ENCODE measurements at places on chromosomes 7 and 10.
A peak's percentile ranks its signal among the peaks of the same experiment; 100 is the strongest.

GRCh38 chr10:6530211-6530840 lies 49.8 kb downstream of the PRKCQ start:
- peak; percentile 79 for DNase-seq

GRCh38 chr7:48611993-48612392 lies 312.4 kb upstream of the CDC14C start:
- DNase-seq, result no peak

- no peak for DNase-seq
Measured at GRCh38 chr7:135162382-135163001, 8.0 kb downstream of the CYREN start.

DNA sequence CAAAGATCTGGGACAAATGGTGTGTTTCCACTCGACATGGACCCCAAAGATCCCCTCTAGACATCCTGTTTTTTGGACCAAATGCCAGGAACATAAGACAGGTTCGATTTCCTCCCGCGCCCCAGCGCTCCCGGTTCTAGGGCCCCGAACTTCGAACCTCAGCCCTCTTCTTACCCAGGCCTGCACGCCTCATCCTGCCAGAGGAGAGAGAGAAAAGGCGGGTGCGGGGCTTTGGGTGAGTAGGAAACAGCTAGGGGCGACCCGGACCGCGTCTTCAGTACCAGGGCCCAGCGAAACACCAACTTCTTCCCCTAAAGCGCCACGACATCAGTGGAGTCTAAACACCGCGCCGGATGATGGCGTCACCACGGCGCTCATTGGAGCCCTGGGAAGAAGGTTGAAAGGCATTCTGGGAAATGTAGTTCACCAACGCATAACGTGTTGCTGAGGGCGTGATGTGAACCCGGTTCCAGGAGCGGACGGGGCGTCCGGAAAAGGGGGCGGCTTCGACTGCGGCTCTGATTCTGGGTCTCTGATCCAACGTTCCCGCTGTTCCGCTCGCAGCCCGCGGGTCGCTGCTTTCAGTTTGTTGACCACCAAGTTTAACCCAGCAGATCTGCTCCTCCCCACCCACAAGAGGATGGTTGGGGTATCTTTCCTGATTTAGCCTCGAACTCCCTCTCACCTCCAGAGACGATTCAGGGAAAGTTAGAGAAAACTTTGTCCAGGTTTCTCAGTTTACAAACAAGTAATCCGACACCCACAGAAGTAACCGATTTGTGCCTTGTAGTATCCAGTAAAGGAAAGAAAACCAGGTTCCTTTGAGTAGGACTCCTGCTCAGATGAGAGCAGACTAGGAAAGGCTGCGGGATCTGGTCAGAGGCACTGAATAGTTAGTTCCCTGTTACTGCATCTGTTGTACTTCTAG lies at the start of gene BET1:
Gene BET1, minus strand, starts transcription at position 332 of the 928 bp plus-strand sequence. Its CDS starts 139 bp downstream, at position 193.
- peak; percentile 93 for DNase-seq

GRCh38 chr10:36764823-36765222 lies 360.6 kb upstream of the ANKRD30A start:
- no peak for DNase-seq

- DNase-seq, result no peak
Measured at GRCh38 chr10:117511601-117512390, 30.8 kb upstream of the EMX2 start.

DNA sequence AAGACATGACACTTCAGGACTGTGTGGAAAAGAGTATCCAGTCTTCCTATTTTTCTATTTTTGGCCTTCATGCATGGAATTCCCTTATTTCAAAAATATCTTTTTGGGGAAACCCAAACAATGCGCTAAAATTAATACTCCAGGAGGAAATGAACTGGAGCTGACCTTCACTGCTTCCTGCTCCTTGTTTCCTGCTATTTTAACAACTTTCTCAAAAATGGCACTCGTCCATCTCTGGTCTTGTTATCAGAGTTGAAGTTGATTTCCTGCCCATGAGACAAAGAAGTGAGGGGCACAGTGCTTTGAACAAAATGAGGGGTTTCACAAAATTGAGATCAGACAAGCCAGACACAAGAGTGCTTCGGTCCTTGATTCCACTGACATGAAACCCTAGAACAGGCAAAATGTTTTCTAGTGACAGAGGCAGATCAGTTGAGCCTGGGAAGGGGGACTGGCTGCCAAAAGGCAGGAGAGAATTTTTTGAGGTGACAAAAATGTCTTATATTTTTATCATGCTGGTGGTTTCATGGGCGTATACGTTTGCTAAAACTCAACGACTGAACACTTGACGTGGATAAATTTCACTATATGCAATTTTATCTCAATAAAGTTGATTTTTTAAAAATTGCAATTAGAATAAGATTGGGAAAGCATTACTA lies 193.2 kb downstream of the CREB5 start:
- DNase-seq, result no peak

GRCh38 chr10:117807441-117807840 lies 239.3 kb downstream of the RAB11FIP2 start:
- no peak for DNase-seq

GRCh38 chr7:155580367-155580766 lies 34.0 kb upstream of the CNPY1 start:
- peak; percentile 28 for DNase-seq

GRCh38 chr10:15344256-15344875 lies 26.7 kb downstream of the FAM171A1 start:
- no peak for DNase-seq

GRCh38 chr7:77649716-77650349 lies 46.4 kb upstream of the RSBN1L start:
- no peak for DNase-seq

DNA sequence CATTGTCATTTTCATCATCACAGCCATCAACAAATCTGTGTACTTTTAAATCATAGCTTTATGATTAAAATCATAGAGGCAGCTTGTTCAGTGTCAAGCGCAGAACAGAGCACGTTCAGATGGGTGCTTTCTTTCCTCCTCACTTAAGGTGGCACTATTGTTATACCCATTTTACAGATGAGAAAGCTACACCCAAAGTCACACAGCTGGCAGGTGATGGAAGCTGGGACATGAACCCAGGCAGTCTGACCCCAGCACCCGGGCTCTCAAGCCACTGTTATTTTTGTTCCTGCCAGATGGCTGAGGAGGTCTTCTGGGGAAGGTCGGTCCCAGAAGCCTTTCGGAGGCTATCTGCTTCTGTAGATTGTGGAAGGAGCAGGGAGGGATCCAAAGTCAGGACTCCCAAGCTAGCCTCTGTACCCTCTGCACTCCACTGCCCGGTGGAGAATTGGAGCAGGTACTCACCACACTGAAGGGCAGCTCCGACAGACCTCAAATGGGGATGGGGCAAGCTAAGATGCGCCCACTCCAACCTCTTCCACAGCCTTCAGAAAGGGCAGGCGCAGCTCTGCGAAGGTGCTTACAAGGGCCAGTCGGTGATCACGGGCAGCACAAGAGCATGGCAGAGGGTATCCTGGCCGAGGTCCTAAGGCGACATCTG lies 610 bp downstream of the AVPI1 start:
- DNase-seq, result peak; percentile 33

DNA sequence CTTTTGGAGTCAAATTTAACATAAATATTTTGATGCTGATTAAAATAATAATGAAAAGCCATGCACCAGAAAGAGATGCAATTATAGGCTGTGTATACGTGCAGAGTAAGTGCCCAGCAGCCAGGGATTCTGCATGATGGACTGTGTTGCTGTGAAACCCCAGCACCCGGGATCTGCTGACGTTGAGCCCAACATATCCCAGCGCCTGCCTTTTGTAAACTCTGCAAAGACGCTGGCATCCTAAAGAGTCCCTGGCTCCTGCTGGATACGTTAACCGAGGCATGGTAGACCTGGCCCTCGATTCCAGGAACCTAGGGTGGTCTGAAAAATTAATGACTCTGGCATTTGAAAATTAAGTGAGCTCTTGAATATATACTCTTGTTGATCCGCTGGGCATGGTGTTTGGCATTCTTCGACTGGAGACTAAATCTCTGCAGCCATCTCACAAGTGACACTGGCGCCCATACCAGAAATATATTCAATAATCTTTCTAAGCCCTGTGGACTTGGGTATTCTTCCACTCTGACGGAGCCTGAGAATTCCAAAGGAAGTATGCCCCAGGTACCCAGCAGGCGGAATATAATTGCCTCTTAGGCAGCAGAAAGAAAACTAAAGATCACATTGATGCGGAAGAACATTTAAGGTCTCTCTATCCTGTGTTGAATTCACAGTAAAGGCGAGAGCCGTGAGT lies 191.2 kb upstream of the SH2B2 start:
- no peak for DNase-seq

DNA sequence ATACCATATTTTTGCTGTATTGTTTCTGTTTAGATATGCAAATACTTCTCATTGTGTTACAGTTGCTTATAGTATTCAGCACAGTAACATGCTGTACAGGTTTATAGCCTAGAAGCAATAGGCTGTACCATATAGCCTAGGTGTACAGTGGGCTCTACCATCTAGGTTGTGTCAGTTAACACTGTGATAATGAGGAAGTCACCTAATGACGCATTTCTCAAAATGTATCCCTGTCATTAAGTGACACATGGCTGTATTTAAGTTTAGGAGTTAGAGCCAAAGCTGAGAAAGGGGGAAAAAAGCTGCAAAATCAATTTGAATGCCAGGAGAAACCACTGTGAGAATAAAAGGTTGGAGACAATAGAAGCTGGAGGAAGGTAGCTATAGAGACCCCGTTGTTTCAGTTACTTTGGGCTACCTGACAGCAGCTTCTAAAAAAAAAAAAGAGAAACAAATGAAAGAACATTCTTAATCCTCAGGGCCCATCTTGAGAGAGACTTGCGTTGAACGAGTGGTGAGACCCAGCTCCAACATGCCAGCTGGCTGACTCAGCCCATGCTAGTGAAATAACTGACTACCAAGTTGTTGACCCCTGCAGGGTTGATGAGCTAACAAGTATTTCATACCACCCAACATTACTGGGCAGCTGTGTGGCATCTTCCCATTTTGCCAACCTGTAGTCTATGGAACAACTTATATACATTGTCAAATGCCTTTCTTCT lies 8.7 kb downstream of the STARD3NL start:
- no peak for DNase-seq

DNA sequence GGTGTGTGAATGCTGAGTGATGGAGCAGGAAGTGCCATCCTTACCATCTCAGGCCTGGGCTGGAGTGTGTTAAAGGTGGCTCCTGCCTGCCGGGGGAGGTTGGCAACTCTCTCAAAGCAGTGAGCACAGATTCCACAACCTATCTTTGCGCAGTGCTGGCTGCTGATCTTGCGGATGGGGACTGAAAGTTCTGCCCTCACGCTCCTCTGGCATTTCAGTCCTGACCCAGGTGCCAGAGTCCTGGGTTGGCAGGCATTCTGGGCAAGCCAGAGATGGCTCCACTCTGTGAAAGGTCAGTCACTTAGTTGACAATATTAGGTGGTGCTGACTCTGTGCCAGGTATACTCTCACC lies 315.5 kb downstream of the RPS24 start:
- no peak for DNase-seq

GRCh38 chr10:43681220-43681619 lies 32.5 kb upstream of the ZNF32 start:
- no peak for DNase-seq

GRCh38 chr10:131452926-131453720 lies 141.6 kb upstream of the TCERG1L start:
- DNase-seq, result no peak

GRCh38 chr10:76523791-76524351 lies 1092.4 kb downstream of the LRMDA start:
- no peak for DNase-seq

GRCh38 chr7:36487756-36488336 lies 98.2 kb downstream of the ANLN start:
- peak; percentile 73 for DNase-seq

GRCh38 chr10:76282061-76283025 lies 850.9 kb downstream of the LRMDA start:
- no peak for DNase-seq

GRCh38 chr10:101478956-101479355 lies 109.1 kb downstream of the POLL start:
- no peak for DNase-seq

DNA sequence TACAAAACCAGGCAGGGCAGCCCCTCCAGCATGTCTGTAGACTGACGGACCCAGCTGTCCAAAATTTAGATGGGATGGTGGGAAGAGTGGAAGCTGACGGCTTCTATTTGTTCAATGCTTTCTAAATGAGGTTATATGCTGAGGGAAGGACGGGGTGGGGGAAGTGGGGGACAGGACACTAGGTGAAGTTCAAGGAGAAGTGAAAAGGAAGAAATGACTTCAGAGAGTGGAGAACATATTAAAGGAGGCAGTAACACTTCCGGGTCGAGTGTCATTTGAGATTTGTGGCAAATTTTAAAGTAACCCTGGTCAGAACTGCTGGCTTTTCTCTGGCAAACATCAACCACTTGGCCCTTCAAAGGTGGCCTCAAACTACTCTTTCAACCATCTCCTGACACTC lies 9.4 kb downstream of the PIP4K2A start:
- DNase-seq, result no peak

DNA sequence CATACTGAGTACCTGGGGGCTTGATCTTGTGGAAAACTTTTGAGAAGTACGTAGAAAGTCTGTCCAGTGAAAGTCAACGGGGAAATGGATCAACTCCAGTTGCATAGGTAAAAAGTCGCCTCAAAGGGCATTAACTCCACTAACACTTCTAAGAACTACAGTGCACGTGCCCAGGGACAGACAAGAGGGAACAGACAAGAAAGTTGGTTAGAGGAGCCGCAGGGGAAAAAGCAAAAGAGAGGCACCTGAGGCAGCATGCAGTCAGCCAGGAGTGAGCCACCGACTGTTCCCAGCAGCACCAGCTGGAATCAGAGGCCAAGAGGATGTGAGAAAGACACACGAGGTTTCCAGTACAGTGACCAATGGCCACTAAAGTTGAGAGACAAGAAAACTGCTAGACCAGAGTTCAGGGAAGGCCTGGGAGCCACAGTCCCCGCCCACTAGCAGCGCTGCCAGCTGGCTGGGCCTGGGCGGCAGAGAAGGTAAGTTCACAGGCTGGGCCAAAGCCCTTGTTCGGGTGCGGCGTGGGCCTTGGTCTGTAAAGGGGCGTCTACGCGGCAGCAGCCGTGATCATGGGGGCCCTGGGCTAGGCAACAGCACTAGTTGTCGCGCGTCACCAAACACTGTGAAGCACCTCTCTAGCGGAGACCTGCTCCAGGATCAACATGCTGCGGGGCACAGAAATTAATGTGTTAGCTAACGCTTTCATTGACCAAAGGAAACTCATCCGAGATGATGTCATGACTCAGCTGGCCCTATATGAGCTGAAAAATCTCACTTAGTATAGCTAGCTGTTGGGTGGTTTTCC lies 14.0 kb downstream of the ITGB1 start:
- no peak for DNase-seq

DNA sequence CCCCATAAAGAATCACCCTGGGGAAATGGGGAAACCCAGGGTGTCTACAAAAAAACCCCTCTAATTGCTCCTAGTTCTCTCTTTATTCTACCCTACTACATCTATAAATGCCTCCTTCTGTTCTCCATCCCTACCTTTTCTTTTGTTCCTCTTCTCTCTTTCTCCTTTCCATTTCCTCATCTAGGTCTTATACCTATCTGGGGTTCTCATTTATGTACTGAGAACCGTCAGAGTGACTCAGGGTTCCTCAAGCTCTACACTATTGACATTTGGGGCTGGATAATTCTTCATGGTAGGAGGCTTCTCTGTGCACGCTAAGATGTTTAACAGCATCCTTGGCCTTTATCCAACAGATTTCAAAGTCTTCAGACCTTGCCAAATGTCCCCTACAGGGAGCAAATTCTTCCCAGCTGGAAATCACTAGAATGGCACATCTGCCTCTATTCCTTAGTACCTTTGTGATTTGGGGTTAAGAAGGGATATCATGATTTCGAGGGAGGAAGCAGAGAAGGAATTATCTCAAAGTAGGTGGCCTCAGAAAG lies 137.4 kb upstream of the PTN start:
- no peak for DNase-seq
